Stimulated activated CD4-positive, alpha-beta T cell treated with anti-CD3 and anti-CD28 coated beads, TNF-alpha, amount 100 ng/mL, for 48 hours (primary cell): ENCODE measurements at places on chromosomes 11 and 22.

DNA sequence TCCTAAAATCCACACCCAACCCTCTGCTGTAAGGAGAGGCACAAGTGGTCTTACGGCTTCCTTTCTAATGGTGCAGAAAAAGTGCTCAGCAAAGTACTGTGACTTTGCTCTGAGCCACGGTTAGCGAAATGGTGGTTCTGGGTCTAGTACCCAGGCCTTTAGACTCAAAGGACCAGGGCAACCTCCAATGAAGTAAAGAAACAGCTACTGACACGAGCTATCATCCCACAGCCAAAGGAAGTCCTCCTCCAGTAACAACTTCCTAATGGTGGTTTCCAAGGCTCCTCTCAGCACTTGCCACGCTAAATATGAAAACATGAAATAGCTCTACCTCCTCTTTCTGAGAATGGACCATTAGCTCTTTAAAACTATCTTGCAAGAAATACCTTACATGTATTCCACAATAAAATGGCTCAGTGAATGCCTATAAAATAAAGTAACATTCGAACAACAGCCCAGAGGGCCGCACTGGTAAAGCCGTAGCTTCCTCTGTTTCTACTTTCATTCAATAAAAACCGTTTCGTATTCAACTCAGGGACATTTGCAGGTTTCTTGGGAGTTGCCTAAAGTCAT, 122.4 kb downstream of the ETS1 start:
- no peak for DNase-seq

DNA sequence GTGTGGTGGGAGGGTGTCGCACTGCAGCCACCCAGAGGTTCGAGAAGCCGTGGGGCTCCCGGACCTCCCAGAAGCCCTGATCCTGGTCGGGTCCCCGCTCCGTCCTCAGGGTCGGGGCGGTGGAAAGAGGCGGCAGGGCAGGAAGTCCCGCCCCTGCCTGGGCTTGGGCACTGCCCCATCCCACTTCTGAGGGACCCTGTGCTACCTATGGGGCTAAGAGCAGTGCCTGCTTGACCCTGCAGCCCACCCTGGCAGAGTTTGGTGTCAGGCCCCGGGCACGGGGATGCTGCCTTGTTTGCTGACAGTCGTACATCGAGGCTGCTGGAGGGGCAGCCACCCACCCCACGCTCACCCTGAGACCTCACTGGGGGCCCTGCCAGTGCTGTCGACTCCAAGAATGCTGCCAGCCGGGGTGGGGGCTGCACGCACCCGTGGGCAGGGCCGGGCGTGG, 19.4 kb downstream of the RNH1 start:
- no peak for DNase-seq

DNA sequence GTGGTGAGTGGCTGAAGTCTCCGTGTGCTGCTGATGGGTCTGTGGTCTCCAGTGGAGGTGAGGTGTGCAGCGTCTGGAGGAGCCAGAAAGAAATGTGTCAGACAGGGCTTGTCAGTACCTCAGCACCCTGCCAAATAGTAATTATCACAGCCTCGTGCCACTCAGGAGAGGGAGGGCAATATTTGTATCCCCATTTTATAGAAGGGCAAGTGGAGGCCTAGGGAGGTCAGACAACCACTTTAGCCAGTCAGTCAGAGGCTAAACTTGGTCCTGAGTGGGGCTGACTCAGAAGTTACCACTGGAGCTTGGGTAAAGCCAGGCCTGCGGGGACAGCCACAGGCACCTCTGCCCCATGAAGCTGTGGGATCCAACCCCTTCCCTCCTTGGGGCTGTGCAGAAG, 11.5 kb upstream of the ELF5 start:
- no peak for DNase-seq

- no peak for DNase-seq
Measured at GRCh38 chr22:41575533-41575932, 14.1 kb downstream of the PMM1 start.

- DNase-seq: no peak
Measured at GRCh38 chr22:41976070-41976901, 7.0 kb downstream of the SEPTIN3 start.

GRCh38 chr11:10488121-10488933, 33.3 kb downstream of the AMPD3 start:
- DNase-seq: no peak
